ENCODE measurements at places on chromosomes 5 and 9.

GRCh38 chr9:121289026-121289771 is 21.2 kb downstream of the GSN start:
- no peaks in the 10 kb centered on the region for H3K36me3 ChIP-seq
- H3K27ac ChIP-seq, result no peak overlapping the region
- DNase-seq, result no peak
- H3K4me1 ChIP-seq, result no peaks in the 10 kb centered on the region
- H3K4me3 ChIP-seq, result no peak overlapping the region
- no peaks in the 10 kb centered on the region for H3K27me3 ChIP-seq

- H3K27ac ChIP-seq, result no peak overlapping the region
- H3K4me3 ChIP-seq, result no peak overlapping the region
- H3K4me1 ChIP-seq, result no peaks in the 10 kb centered on the region
Observed at GRCh38 chr5:174735498-174736330, 11.3 kb downstream of the MSX2 start.

- H3K4me1 ChIP-seq, result no peaks in the 10 kb centered on the region
- H3K4me3 ChIP-seq, result no peak overlapping the region
- no peak for DNase-seq
- H3K27me3 ChIP-seq, result peaks cover 19% of the 10 kb centered on the region
- H3K36me3 ChIP-seq, result no peaks in the 10 kb centered on the region
- H3K27ac ChIP-seq, result no peak overlapping the region
Observed at GRCh38 chr9:134942788-134943184, 25.1 kb upstream of the FCN1 start.

- H3K36me3 ChIP-seq, result peaks cover 9% of the 10 kb centered on the region
- DNase-seq, result no peak
- peaks cover 26% of the 10 kb centered on the region for H3K27me3 ChIP-seq
- H3K4me1 ChIP-seq, result no peaks in the 10 kb centered on the region
Observed at GRCh38 chr5:171424726-171425125, 5.3 kb downstream of the FGF18 start.

DNA sequence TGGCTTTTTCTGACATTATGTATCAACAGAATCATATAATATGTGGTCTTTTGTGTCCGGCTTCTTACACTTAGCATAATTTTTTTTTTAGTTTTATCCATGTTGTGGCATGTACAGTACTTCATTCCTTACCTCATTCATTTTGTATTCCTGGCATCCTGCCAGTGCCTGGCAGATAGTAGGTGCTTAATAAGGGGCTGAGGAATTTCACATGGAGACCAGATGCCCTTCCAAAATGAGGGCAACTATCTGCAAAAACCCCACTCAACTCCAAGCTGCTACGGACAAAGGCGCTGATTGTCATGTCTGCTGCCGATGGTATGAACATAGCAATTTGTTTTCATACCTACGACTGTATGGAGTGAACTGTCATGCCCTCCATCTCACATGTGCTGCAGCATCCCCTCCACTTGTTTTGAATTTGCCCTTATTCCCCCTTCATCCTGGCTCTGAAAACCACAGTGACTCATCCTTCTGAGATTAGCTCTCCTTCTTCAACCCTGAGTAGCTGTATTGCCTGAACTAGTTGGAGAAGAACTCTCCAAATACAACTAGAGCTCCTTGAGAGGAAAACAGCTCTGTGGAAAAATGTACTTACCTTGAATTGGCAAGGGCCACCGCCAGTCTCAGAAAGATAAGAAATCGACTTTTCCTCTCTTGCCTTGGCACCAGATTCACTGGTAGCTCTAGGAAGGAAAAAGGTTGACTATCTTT is 41.3 kb upstream of the FOXE1 start:
- H3K27me3 ChIP-seq, result peaks cover 6% of the 10 kb centered on the region
- no peak for DNase-seq
- H3K4me1 ChIP-seq, result no peaks in the 10 kb centered on the region
- no peaks in the 10 kb centered on the region for H3K36me3 ChIP-seq
- H3K4me3 ChIP-seq, result no peak overlapping the region

GRCh38 chr9:113687680-113688371 is 188.3 kb upstream of the ZNF618 start:
- DNase-seq, result no peak
- H3K4me1 ChIP-seq, result peaks cover 16% of the 10 kb centered on the region
- H3K36me3 ChIP-seq, result no peaks in the 10 kb centered on the region
- no peak overlapping the region for H3K27ac ChIP-seq

Data from effector memory CD8-positive, alpha-beta T cell (primary cell).